ENCODE measurements at places on chromosomes 16 and 17. TPM values are rescaled to one million over a fixed set of nuclear protein-coding genes. Genes with fewer than 3 reads are reported as not detected.

DNA sequence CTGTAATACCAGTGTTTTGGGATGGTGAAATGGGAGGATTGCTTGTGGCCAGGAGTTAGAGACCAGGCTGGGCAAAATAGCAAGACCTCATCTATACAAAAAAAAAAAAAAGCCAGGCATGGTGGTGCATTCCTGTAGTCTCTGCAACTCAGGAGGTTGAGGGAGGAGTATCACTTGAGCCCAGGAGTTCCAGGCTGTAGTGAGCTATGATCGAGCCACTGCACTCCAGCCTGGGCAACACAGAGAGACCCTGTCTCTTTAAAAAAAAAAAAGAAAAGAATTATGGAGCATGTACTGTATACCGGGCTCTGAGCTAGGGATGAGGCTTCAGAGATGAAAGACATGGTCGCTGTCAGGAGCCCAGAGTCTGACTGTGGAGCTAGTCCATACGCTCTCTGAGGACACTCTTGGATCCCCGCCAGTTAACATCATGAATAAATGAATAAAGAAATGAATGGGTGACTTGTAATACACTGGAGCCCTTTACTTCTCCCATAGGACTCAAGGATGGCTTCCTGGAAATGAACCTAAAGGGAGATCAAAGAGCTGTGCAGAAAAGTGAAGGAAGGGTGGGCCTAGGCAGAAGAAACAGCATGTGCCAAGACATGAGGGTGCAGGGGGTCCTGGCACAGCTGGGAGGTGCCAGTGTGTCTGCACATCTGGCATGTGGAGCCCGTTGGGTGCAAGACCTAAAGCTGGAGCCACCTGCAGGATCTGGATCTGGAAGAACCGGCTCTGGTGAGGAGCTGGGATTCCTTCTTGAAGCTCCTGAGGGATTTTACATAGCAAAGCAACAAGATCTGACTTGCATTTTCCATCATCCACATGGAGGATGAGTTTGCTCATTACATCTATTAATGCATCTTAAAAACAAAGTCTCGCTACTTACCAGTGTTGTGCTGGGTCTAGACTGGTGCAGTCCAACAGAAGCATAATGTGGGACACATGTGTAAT is 120.4 kb downstream of the IRX3 start:
- DNase-seq: no peak

The NUBP1 gene
- total RNA-seq: 17.2 TPM

GRCh38 chr16:30902029-30902972 is 5.9 kb downstream of the CTF1 start:
- DNase-seq: peak; percentile 51

DNA sequence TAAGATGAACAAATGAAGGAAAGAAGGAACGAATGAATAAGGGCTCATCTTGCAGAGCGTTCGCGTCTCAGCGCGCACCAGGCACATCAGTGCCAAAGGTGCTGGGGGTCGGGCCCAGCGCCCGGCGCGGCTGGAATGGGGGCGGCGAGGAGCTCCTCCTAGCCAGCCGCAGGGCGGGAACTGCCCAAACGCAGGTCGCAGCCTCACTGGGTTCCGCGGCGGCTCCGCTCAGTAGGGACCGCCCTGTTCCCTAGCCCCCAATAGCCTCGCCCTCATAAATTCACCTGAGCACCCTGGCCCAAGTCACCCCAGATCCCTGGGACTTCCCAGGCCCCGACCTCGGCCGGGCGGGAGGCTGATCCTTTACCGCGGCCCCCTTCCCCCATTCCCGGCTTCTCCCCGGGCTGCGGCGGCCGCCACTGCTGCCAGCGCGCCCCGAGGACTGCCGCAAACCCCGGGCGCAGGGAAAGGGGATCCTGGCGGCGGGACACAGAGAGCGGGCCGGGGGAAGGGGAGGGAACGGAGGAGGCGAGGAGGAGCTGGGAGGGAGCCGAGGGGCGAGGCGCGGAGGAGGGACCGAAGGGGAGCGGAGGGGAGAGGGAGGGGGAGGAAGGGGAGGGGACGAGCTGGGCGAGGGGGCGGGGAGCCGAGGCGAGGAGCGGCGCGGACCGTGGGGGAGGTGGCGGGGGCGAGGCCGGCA is 377 bp upstream of the CRHR1 start:
- DNase-seq: no peak

DNA sequence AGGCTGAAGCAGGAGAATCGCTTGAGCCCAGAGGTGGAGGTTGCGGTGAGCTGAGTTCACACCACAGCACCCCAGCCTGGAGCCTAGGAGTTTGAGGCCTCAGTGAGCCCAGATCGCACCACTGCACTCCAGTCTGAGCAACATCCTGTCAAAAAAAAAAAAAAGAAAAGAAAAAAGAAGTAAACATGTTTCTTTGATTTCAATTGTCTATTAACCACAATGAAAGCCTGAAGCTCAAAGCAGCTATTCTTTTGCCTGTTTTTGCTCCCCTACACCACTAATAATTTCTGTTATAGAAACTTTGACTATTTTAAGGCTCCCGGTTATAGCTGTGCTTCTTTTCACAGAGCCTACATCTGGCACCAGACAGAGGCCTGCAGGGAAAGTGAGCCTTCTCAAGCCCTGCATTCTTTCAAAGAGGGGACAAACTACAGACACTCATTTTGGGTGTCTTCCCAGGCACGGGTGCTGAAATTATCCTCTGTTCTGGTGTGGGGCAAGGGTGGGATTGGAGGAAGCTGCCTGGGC is 14.2 kb upstream of the SLC52A1 start:
- DNase-seq: no peak

DNA sequence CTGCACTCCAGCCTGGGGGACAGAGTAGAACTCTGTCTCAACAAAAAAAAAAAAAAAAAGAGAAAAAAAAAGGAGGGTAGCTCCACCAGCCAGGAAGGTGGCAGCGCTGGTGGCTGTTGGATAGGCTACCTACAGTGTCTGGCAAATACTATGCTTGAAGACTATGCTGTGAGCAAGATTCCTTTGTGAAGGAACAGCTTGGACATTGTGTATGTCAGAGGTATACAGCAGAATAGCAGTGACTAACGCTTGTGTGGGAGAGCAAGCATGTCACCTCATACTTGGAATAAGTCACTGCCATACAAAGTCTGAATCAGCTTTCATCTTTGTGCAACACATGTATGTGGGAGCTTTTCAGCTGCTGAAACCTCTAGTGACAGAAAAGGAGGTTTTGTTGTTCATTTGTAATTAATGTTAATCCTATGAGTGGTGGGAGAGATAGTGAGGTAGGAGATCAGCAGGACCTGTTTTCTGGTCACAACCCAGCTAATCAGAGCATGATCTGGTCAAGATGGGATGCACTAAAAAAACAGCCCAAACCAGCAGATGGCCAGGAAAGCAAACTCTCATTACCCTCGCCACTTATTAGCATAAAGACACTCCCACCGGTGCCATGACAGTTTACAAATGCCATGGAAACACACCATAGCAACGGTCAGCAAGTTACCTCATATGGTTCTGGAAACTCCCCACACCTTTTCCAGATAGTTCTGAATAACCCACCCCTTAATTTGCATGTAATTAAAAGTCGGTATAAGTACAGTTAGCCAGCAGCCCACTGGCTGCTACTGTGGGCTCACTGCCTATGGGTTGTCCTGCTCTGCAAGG is 6.8 kb upstream of the ITGAD start:
- peak; percentile 32 for DNase-seq

GRCh38 chr17:34651402-34651811 is 72.0 kb downstream of the TMEM132E start:
- no peak for DNase-seq

DNA sequence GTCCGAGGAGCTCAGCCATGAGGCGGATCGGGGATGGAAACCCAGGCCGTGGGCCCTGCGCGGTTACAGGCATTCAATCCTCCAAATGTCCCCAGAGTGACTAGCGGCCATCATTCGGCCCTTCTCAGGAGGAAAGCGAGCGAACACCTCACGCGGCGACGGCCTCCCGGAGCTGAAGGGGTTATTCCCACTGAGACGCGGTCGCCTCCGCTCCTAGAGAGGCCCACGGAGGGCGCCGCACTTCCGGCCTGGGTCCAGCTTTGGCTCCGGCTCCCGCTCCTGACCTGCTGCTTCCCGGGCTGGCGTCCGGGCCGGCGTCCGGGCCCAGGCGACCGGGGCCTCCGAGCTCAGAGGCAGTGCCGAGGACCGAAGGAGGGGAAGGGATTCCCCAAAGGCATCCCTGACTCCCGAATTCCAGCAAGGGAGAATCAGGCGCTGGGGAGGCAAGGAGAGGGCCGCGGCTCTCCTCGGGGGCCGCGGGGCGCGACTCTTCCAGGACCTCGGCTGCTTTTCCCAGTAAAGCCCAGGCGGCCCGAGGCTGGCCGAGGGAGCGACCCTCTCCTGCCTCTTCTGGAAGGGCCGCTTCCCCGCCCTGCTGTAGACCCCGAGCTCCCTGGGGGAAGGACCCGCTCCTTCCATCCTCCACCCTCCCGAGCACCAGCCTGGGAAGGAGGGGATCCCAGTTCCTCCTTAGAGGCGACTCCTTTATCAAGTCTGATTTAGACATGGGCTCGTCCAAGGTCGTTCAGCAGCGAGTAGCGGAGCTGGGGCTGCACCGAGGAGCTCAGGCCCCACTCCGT is 18.6 kb upstream of the ZNF629 start:
- peak; percentile 80 for DNase-seq

The ZNF597 gene
- 2.5 TPM for total RNA-seq
